Stimulated activated CD4-positive, alpha-beta T cell treated with anti-CD3 and anti-CD28 coated beads, Interleukin-15, amount 100 ng/mL, for 48 hours (primary cell): ENCODE measurements at places on chromosomes 2 and 18.

GRCh38 chr2:27705851-27706622 lies 42.3 kb downstream of the SLC4A1AP start:
- no peak for DNase-seq

- no peak for DNase-seq
These were observed 46.5 kb downstream of the KCNIP3 start for GRCh38 chr2:95343429-95344214.

DNA sequence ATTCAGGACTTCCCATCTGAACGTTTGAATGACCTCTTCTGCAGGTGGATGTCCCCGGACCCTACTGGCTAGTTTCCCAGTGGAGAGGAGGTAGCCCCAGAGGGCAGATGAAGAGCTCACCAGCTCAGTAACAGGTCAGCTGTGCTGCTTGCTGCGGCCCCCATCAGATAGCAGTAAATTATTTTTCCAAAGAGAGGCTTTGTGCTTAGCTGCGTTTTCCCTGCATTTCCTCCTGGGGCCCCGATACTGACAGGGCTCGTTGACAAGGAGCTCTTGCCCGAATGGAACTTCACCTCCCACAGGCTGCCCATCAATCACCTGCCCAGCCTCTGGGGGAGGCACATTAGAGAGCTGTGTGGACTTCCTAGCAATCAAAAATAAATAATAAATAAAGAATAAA lies 185.8 kb downstream of the DOK6 start:
- no peak for DNase-seq

DNA sequence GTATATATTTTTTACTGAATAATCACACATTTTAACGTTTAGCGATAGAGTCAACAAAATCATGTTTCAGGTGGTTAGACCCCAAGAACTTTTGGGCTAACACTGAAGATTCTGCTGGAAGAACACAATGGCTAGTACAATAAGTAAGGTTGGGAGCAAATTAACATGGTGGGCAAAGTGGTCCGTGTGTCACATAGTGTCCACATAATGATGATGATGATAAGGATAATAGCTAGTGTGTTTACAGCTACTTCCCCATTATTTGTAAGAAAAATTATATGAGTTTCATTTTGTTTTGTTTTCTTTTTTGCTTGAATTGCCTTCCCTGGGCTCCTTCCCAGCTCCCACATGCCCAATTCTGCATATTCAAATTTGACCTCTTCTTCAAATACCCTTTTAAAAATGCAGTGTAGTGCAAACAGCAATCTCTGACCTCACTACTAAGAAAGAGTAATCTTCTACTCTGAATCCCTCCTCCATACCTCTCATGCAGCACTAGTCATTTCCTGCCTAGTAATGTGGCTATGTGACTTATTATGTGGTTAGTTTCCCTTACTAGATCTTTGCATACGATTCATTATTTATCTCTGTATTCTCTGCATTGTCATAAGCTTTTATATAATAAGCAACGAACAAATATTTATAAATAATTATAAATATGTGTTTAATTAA lies 16.9 kb upstream of the VPS54 start:
- DNase-seq: no peak

GRCh38 chr2:85276571-85277118 lies 51.1 kb downstream of the TGOLN2 start:
- no peak for DNase-seq

- DNase-seq: no peak
These were observed 217.2 kb upstream of the NXPH2 start for GRCh38 chr2:138997346-138997745.

DNA sequence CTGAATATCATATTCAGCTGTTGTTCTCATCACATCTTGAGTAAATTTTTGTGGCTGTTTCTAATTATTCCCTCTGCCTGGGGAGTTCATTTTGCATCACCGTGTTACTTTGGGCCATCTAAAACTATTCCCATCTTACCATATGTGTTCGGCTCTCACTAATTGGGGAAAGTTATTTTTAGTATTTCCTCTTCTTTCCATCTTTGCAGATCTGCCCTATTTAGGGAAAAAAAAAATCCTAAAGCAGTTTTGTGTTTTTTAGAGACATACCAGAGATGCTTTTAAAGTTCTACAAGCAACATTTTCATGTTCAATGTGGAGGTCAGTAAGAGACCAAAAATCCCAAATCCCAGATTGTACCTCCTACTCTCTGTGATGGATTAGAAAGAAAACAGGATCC lies 111.3 kb upstream of the NDUFV2 start:
- no peak for DNase-seq
